Activated T-cell treated with anti-CD3 and anti-CD28 coated beads for 24 hours (primary cell): ENCODE measurements at places on chromosomes 11 and 22.

DNA sequence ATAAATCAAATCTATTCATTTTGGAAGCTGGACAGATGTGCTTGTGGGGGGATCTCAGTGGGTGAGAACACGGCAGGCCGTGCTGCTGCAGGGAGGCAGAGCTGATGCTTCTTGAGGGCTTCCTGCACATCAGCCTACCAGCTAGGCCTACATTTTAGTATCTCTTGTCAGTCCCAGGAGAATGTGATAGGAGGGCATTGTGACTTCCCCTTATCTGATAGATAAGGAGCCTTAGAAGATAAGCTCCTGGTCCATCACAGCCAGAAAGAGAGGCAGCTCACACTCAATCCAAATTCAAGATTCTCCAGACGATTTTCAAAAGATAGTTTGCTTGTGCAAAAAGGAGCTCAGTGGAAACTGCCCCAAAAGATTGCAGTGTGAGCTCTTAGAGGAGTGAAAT is 89.0 kb downstream of the SHANK2 start:
- no peak for DNase-seq

DNA sequence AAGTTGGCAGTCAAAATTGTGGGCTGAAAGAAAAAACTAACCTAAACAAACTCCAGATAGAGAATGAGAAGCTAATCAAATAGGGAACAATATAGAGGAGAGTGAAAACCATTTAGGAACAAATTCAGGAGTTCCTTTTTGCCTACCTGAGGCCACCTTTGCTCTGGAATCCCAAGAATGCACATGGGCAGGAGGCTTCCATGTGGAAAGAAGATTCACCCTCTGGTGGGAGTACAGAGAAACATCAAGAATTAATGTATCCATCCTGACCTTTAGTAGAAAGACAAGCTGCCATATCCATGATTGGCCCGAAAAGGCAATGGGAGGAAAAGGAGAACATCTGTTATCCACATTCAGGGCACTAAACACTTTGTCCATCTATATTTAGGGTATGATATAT is 35.0 kb upstream of the MRGPRX1 start:
- no peak for DNase-seq

GRCh38 chr11:134033696-134034491 is 35.0 kb upstream of the JAM3 start:
- DNase-seq = peak; percentile 56

DNA sequence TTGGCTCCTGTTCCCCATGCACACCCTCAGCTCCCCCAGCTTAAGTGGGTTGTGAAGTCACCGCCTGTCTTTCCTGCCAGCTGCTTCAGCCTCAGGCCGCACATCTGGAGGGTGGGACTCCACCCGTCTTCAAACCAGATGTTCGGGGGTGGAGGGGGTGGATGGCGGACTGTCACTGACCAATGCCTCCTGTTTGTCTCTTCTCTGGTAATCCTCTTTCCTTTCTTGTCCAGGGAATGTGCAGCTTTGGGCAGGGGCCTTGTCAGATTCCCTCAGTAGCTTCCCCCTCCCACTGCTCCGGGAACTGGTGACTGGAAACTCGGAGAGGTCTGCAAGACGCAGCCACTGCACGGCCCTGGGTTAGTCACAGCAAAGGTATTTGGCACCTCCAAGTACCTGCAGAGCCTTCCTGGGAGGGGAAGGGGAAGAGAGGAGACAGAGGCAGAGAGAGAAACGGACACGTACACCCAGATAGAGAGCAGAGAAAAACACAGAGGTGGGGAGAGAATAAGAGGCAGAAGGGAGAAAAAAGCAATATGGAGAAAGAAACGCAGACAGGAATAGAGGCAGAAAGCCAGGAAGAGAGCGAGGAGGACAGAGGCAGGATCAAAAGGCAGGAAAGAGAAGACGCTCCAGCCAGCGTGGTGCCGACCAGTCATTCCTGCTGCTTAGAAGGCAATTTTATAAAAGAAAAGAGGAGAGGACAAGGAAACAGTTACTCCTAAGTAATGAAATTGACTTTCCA is 56.1 kb upstream of the TIMP3 start:
- no peak for DNase-seq

GRCh38 chr11:61416941-61417340 is 12.8 kb downstream of the CPSF7 start:
- no peak for DNase-seq

DNA sequence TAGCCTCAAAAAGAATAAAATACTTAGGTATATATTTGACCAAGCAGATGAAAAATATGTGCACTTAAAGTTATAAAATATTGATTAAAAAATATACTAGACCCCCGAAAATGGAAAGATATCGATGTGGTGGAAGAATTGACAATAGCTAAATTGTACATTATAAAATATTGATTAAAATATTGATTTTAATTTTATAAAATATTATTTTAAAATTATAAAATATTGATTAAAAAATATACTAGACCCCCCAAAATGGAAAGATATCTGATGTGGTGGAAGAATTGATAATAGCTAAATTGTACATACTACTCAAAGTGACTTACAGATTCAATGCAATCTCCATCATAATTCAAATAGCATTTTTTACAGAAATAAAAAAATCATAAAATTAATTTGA is 1540.9 kb upstream of the RAG2 start:
- DNase-seq = no peak

GRCh38 chr22:46578824-46579561 is 41.2 kb upstream of the GRAMD4 start:
- no peak for DNase-seq

DNA sequence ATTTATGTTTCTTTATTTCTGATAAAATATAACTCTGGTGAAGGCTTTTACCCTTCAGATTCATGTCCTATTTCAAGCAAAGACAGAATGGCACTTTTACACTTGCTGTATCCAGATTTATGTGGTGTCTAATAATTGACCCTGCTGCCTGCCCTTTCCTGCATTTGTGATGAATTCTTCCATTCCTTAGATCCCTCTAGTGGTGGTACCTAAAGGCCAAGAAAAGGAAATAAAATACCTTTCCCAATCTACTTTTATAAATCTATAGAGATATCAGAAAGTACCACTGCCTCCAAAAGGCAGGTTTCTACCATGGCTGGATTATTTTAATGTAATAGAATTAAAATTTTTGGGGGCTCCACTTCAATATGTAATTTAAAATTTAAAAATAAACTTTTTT is 34.2 kb downstream of the CCDC81 start:
- no peak for DNase-seq

- no peak for DNase-seq
Measured at GRCh38 chr11:47204637-47204989, 10.2 kb upstream of the DDB2 start.

DNA sequence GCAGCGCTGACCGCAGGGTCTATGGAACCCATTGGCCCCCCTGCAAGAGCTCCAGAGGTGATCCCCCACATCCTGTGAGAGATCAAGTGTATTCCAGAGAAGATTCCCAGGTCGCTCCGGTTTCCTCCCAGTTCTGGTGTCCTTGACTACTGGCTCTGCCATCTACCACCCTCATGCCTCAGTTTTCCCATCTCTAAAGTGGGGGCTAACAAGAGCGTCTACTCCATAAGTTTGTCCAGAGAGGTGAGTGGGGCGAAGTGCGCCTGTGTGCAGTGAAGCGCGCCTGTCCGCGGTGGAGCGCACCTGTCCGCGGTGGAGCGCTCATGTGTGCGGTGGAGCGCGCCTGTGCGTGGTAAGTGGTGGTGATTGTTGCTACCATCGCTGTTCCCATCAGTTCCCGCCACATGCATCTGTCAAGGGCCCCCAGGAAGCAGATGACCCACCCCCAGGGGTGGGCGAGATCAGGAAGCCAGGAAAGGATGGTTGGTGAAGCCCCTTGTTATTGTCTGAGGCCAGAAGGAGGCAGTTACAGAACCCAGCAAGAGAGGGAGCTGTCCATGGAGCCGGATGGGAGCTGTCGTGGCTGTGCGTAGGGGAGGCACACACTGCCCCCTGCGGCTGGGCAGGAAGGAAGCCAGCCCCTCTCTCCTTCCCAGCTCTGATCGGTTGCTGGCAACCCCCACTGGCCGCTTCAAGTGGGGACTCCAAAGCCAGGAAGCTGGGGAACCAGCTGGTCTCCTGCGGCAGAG is 73.2 kb upstream of the FGF3 start:
- DNase-seq = no peak

DNA sequence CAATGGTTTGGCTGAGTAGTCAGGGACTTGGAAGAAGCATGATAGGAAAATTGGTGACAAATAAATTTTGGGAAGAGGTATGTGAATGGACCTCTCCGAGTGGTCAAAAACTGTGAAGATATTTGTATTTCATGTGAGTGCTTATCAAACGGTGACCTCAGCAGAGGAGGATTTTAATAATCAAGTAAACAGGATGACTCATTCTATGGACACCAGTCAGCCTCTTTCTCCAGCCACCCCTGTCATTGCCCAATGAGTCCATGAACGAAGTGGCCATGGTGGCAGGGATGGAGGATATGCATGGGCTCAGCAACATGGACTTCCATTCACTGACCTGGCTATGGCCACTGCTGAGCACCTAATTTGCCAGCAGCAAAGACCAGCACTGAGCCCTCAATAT is 21.2 kb downstream of the MS4A4E start:
- no peak for DNase-seq

DNA sequence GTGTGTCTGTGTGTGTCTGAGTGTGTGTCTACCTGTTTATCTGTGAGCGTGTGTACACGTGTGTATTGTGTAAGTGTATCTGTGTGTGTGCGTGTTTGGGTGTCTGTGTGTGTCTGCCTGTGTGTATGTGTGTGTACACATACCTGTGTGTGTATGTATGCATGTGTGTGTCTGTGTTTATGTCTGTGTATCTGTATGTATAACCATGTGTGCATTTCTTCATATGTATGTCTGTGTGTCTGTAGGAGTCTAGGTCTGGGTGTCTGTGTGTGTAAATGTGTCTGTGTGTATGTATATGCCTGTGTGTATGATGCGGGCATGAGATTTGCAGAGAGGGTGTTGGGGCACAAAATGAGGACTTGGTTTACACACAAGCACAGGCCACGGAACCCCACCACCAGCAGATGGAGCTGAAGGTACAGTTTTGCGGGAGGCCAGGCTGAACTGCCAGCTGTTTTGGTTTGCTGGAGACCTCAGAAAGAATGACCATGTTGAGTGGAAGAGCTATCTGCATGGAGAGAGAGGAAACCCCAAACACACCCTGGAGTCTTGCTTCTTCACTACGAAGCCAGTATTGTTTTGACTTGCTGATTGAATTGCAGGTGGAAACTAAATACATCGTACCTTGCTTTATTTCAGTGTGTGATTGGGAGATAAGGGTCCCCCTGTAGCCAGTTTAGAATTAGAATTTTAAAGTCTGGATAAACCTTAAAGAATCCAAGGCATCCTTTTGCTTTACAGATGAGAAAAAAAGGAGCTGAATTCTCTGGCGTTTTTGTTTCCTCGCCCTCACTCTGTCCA is 497.2 kb downstream of the NTM start:
- no peak for DNase-seq

GRCh38 chr11:19597876-19598275 is 114.8 kb upstream of the NAV2 start:
- no peak for DNase-seq

DNA sequence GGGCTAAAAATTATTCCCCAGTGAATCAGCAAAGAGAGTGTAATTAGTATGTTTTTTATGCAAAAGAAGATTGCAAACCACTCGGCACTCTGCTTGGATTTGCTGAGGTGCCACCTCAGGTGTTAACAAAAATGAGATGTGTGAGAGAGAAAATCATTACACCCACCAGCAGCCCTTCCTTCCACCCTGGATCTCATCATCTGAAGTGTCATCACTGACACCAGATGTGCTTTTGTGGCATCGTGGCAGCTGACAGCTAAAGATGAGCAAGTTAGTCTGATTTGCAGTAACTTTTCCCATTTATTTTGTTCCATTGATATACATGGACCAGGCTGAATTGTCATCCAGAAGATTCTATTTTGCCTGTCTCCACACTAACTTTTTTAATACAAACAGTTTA is 44.6 kb upstream of the PAK1 start:
- no peak for DNase-seq

DNA sequence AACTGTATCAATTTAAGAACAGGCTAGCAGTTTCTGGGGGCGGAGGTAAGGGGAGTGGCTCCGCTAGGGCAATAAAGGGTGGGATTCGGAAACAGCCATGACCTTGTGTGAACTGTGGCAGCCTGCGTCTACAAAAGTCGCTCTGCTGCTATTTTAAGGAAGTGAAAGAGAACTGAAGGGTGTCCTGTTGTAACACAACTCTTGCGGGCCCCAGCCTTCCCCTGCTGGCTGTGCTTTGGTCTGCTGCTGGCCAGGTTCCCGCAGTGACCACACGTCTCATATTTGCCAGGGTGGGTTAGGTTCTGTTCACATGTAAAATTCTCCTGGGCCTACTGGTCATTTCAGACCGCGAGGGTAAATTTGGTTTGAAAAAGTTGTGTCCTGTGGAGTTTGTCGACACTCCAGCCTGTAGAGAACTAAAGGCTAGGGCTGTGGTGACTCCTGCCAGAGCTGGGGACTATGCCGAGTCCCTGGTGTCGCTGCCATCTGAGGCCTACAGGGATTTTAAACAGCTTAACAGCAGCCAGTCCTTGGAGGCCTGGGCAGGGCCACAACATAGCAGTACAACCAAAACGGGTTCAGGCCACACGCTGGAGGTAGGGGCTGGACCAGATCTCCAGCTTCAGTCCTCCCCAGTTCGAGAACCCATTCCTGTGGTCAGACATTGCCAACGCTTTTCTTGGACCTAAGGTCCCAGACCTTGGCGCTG is 1.1 kb upstream of the PPFIBP2 start:
- no peak for DNase-seq

- no peak for DNase-seq
Measured at GRCh38 chr22:31577711-31578110, 81.4 kb downstream of the SFI1 start.

DNA sequence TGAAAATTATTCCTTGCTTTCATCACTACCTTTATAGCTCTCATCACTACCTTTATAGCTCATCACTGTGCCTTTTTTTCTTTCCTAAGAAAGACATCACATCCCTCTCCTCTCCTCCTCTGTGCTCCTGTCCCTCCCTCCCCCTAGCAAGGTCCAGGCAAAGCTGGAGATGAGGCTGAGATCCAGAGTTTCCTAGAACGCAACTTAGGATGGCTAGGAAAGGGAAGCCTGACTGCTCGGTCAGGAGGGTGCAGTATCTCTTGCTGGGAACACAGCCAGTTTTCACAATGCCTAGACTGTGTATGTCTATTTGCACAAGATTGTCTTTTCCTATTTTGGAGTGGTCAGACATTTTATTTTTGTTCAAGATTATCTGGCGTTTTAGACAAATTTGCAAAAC is 24.7 kb downstream of the TUB start:
- no peak for DNase-seq

DNA sequence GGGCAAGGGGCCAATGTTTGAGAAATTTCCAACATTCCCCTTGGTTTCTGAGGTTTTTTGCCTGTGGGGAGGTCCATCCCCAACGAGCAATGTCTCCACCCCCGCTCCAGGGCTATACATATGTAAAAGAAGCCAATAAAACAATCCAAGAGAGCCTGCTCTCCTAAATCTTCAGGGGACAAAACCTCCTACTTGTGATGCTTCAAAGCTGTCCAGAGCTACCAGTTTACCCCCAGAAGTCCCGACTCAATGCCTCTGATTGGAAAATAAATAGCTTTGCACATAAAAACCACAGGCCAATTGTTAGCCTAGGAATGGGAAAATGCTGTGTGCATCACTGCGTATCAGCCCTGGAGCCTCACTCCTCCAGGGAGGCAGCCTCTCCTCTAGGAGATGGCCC is 66.0 kb upstream of the PAX6 start:
- no peak for DNase-seq

- no peak for DNase-seq
Measured at GRCh38 chr11:12232817-12233601, 122.6 kb downstream of the MICAL2 start.

- DNase-seq = no peak
Measured at GRCh38 chr11:41245184-41245583, 214.3 kb downstream of the LRRC4C start.

- no peak for DNase-seq
Measured at GRCh38 chr11:11748706-11749365, 92.9 kb upstream of the USP47 start.

GRCh38 chr11:45885921-45886721 is 670 bp downstream of the MAPK8IP1 start:
- DNase-seq = no peak
